ENCODE measurements at places on chromosomes 4 and X.

DNA sequence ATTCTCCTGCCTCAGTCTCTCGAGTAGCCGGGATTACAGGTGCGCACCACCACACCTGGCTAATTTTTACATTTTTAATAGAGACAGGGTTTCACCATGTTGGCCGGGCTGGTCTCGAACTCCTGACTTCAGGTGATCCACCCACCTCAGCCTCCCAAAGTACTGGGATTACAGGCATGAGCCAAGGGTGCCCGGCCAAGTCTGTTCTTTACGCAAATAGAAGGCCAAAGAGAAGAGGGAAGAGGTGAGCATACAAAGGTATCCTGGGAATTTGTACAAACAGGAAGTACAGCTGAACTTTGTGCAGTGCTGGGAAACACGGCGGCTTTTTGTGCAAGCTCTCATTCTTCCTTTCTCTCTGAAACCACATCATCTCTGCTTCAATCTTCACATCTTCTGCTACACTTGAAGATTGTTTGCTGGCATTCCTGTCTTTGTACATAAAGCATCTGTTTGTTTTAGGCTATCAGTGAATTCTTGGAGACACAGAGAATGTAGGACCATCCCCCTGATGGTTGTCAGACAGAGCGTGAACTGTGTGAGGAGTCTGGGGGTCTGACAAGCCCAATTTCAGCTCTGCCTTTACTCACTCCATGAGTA is 71.9 kb upstream of the PRSS48 start:
- DNase-seq = no peak

GRCh38 chrX:4909348-4909747 is 1195.9 kb upstream of the PRKX start:
- DNase-seq = no peak

DNA sequence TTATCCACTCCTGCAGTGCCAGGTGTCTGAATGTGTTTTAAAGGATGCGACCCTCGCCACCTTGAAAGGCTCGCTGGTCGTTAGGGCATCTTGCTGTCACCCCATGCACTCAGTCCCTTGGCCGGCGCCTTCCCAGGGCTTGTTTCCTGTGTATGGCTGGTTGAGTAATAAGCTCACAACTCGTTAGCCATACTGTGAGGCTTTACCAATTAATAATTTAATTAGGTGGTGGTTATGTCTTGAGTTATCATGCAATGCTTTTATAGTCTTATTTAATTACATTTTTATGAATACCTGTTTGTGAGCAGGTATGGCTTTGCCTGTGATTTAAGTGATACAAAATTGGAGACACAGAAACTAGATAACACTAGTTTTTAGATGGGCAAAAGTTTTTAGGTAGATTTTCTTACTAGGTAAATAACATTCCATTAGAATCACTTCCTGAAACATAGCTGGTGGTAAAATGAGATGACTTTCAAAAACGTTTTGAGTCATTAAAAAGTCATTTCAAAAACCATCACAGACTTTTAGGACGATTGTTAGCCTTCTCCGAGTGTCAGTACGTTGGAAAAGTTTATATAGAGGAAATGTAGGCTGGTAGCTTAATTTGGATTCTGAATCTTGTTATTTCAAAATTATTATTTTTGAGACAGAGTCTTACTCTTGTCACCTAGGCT is 18.2 kb downstream of the PTTG2 start:
- no peak for DNase-seq

- DNase-seq = no peak
Measured at GRCh38 chrX:143934542-143934941, 50.7 kb downstream of the UBE2NL start.

- DNase-seq = no peak
Measured at GRCh38 chr4:10056334-10057022, 35.2 kb upstream of the SLC2A9 start.

- DNase-seq = no peak
Measured at GRCh38 chr4:174402470-174403176, 118.9 kb downstream of the CEP44 start.

GRCh38 chr4:1201851-1202525 is 29.6 kb upstream of the SPON2 start:
- DNase-seq = peak; percentile 62

DNA sequence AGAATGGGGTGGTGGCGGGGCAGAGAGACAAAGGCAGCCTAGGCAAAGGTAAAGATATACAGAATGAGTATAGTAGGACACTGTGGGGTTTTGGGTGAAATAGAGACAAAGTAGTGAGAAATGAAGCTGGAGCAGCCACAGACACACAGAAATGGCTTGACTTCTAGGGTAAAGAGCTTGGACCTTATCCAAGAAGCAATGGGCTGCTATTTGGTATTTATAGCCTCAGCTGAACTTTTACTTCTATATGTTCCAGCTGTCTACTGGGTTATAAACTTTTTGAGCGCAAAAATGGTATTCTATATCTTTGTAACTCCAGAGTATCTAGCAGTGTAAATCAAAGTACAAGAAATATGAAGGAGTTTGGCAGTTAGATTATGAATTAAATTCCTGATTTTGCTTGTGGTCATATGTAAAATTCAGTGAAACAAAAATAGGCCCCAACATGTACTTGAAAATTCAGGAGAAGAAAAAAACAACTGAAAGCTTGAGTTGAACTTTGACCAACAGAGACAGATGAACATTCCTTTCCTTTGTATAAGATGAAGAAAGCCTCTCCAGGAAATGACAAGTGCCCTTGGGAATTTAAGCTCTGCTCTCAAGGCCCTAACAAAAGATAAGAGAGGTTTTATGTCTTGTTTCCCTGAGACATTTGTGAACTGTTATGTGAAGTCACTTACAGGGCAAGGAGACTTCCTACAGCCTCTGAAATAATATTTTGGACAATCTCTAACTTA is 354.1 kb downstream of the CHIC1 start:
- DNase-seq = no peak

Data from activated T-cell treated with anti-CD3 and anti-CD28 coated beads for 24 hours (primary cell).